ENCODE measurements at places on chromosomes 1 and 21.

DNA sequence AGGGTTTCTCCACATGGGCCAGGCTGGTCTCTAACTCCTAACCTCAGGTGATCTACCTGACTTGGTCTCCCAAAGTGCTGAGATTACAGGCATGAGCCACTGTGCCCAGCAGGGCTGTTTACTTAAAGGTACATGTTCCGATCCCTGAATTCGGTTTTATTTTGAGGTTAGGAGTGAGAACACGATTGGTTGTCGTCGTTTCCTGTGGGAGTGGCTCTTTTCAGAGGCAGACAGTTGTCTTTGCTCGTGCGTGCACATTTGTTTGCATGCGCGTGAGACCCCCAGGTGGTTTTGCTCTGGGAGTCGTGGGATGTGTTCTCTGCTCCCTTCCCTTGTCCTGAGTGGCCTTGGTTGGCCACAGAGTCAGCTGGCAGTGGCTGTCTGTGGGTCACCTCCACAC lies 60.2 kb downstream of the SKI start:
- no peak for DNase-seq

- peak; percentile 89 for DNase-seq
Measured at GRCh38 chr1:22416555-22417454, 34.8 kb upstream of the ZBTB40 start.

GRCh38 chr1:245790441-245790840 lies 635.7 kb downstream of the KIF26B start:
- no peak for DNase-seq

- no peak for DNase-seq
Measured at GRCh38 chr1:26862781-26863684, at the start of gene SFN. TSS of gene SFN (plus strand) at chr1:26863149. CDS start at chr1:26863213, 64 bp downstream.

DNA sequence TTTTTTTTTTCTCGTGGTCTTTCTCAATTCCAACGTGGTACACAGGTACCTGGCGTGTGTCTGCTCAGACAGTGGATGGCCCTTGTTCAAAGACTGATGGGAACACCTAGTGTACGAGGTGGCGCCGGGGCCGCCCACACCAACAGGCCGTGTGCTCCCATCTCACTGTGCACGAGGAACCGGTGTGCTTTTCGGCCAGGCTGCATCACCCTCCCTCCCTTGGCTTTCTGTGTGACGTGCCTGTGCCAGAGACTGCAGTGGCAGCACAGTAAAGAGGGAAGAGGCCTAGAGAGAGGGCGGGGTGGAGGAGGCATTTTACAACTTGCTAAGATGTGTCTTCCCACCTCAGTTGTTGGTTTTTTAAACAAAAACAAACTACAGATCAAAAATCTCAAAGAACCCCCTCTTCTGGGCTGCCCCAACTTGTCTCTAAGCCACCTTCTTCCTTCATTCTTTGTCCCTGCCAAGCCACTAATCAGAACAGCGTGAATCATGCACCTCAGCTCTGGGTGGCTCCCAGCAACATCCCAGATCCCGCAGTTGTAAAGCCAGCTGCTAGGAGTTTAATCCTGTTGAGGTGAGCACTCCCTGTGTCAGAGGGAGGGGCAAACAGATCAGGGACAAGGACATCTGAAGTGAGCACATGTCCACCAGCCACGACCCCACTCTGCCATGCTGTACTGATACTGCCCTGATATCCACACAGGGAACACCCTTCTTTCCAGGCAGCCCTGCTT lies 20.7 kb downstream of the IRF2BP2 start:
- no peak for DNase-seq

GRCh38 chr1:71949681-71950080 lies 332.7 kb downstream of the NEGR1 start:
- no peak for DNase-seq

DNA sequence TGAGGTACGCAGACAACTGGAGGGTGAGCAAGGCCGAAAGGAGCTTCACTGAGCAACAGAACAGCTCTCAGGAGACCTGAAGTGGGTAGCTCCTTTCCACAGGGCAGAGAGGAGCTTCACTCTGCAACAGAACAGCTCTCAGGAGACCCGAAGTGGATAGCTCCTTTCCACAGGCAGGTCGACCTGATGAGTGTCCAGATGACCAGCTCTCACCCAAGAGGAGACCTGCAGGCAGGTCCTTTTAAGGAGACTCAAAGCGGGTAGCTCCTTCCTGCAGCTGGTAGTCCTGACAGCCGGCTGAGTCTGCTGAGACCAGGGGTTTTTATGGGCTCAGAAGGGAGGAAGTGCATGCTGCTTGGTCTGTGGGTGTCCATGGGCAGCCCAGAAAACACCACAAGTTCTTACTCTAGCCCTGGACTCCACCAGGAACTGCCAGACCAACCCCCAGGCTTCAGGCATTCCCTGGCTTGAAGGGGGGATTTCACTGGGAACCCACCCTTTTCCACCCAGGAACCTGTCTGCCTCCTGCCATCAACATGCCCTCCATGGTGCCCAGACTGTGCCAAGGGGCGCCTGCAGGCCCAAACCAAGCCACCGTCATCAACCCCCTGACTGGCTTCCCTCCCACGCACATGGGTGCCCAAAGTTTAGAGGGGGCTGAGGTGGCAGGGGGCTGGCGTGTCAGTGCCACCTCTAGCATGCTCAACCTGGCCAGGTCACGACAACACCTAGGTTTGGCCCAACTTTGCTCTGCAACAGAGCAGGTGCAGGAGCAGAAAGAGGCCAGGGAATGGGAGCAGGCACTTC lies 43.6 kb downstream of the ZBTB8OS start:
- DNase-seq = no peak

DNA sequence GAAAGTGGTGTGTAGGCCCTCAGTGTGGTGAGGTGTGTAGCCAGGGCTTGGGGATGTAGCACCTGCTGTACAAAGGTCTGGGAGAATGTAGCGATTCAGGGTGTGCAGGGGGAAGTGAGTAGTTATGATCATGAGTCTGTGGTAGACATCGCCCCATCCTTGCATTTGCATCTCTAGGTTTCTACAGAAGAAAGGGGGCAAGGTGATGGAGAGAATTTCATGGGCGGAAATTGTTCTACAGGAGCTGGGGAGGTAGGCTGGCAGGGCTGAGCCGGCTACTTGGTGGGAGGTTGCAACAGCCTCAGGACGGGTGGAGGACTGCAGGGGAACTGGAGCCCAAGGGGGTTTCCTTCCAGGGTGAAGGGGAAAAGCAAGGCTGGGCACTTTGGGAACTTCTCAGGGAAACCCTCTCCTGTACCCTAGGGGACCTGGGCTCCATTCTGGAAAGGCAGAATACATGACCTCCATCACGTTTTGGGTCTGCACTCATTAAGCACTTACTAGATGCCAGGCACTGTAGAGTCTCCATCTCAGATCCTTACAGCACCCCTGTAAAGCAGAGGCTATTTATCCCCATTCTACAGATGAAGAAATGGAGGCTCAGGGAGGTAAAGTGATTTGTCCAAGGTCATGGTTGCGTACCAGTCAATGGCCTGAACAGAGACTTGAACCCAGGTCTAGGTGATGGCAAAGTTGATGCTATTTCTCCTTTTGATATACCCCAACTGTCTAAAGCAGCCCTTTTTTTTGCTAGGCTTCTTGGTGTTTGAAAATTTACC lies 14.5 kb upstream of the TNFRSF1B start:
- DNase-seq = no peak

DNA sequence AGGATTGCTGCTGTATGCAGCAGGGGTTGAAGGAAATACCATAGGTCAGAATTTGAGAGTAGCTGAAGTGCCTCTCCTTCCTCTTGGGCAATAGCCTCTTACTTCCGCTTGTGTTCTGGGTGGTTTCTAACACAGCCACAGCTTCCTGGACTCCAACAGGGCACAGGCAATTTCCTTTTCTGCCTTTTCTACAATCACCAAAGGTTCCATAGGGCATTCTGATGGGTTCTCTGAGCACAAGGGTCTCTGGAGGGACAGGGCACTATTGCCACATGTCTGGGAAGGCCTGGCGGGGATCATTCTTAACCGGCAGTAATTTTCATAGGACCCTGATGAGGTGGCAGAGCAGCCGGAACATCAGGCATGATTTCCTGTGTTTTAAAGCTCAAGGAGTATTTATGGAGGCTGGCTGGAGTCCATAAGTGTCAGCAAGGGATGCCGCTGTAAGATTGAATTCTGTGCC lies 5.5 kb upstream of the AGTRAP start:
- no peak for DNase-seq

GRCh38 chr1:214500340-214501055 lies 50.9 kb downstream of the PTPN14 start:
- DNase-seq = no peak
